Ascending aorta (tissue), 2 donors: ENCODE measurements at places on chromosomes 7 and 10. TPM values are rescaled to one million over a fixed set of nuclear protein-coding genes. Genes with fewer than 3 reads are reported as not detected.

- no peak overlapping the region for H3K27ac ChIP-seq
- no peaks in the 10 kb centered on the region for H3K27me3 ChIP-seq
- H3K36me3 ChIP-seq = no peaks in the 10 kb centered on the region
- no peak for DNase-seq
- H3K4me1 ChIP-seq = peaks cover 6% of the 10 kb centered on the region
These were observed 306.6 kb upstream of the ZMIZ1 start for GRCh38 chr10:78762086-78762630.

DNA sequence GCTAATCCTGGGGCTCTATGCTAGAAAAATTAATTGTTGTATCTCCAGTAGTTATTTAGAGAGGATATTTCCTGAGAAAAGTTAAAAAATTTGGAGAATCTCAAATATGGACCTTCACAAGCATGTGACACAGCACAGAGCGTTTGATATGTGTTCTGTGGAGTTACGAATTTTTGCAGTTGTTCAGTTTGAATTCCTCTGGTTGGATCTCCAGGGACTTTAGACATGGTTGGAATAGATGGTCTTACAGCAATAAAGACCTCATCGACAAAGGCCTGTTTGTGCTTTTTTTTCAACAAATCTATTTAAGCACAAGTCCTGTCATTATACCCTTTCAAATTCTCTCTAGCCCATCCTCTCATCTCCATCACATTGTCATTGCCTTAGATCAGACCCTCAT is 138.0 kb downstream of the TES start:
- H3K4me1 ChIP-seq = no peaks in the 10 kb centered on the region
- no peak overlapping the region for H3K27ac ChIP-seq
- no peak overlapping the region for H3K4me3 ChIP-seq
- DNase-seq = no peak
- H3K27me3 ChIP-seq = no peaks in the 10 kb centered on the region
- H3K36me3 ChIP-seq = no peaks in the 10 kb centered on the region

GRCh38 chr10:13496164-13496563 is 32.6 kb downstream of the BEND7 start:
- DNase-seq = no peak
- H3K36me3 ChIP-seq = peaks cover 4% of the 10 kb centered on the region
- H3K4me3 ChIP-seq = no peak overlapping the region

GRCh38 chr10:98587156-98587837 is 140.6 kb upstream of the HPS1 start:
- H3K36me3 ChIP-seq = no peaks in the 10 kb centered on the region
- H3K27ac ChIP-seq = no peak overlapping the region
- no peak overlapping the region for H3K4me3 ChIP-seq

DNA sequence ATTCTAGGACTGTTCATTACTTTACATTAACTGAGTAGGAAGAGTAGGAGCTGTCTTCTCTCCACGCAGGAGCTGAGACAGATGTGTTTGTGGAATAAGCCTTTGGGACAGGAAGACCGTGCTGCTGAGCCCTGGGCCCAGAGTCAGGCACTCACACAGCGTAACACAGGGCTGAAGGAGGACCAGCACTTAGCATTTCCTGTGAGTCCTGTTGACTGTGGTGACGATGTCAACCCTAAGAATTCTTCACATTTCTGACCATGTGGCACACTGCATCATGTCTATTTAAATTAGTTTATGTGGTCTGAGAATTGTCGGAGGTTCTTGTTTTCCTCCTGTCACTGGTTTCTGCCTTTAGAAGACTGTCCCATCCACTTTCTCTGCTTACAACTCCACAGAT is 117.2 kb downstream of the PIP4K2A start:
- no peaks in the 10 kb centered on the region for H3K36me3 ChIP-seq
- H3K27me3 ChIP-seq = no peaks in the 10 kb centered on the region

GRCh38 chr10:117273980-117274379 is 33.1 kb downstream of the SLC18A2 start:
- DNase-seq = no peak
- H3K27ac ChIP-seq = no peak overlapping the region
- no peaks in the 10 kb centered on the region for H3K4me1 ChIP-seq
- no peak overlapping the region for H3K4me3 ChIP-seq

GRCh38 chr7:139821349-139822105 is 7.5 kb upstream of the TBXAS1 start:
- no peaks in the 10 kb centered on the region for H3K27me3 ChIP-seq
- H3K36me3 ChIP-seq = no peaks in the 10 kb centered on the region
- no peak overlapping the region for H3K27ac ChIP-seq

DNA sequence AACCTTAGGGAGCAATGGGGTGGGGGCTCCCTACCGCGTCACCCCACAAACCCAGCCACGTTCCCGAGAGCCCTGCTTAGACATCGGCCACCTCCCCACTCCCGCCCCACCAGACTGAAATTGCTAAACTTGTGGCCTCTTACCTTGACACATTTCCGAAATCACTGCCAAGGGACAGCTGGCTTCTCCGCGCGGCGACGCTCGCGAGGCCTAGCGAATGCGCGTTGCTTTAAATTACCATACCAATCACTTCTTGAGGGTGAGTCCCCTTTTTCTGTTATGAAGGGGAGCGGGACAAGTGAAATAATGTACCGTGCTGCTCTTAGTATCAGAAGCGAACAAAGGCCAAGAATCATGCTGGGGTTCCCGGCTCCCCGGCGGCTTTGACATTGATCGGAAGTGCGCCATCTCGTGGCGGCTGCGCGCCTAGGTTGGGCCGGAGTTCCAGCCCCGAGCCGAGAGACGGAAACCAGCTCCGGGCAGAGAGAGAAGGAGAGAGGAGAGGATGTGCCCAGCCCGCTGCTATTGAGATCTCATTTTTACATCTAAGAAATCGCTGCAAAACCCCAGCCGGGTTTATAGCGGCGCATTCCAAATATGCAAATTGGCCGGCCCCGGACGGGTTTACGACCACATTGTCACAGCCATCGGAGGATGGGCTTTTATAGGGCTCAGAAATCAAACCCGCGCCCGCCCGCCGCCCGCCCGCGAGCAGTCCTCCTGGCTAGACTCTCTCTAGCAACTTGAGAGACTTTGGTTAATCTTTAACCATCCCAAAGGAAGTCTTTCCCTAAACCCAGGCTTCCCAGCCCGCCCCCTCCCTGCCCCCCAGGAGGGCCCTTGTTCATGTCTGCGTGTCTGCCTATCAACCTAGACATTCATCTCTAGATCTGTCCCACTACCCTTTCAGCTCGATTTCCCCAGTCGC is 5.3 kb downstream of the HOXA11 start:
- peaks cover 26% of the 10 kb centered on the region for H3K27me3 ChIP-seq
- H3K36me3 ChIP-seq = no peaks in the 10 kb centered on the region
- H3K4me3 ChIP-seq = peak overlapping the region; percentile 22
- DNase-seq = no peak
- peaks cover 15% of the 10 kb centered on the region for H3K4me1 ChIP-seq

DNA sequence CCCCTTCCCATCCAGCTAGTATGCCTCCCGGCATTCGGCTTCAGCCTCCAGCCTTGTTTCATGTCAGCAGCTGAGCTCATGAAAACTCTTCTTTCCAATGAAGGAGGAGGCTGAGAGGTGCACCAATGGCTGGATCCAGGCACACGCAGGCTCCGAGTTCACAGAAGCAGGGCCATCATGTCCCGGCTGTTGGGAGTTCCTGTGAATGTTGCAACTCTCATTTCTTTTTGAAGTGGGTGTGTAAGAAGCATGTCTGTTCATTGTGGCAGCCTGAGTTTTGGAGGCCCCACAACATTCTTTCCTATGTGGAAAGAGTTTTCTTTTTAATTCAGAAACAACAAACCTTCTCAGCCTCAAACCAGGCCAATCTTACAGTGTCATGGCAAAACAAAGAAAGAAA is 89.7 kb downstream of the PTPRE start:
- no peak overlapping the region for H3K4me3 ChIP-seq
- H3K27ac ChIP-seq = no peak overlapping the region
- H3K36me3 ChIP-seq = no peaks in the 10 kb centered on the region

DNA sequence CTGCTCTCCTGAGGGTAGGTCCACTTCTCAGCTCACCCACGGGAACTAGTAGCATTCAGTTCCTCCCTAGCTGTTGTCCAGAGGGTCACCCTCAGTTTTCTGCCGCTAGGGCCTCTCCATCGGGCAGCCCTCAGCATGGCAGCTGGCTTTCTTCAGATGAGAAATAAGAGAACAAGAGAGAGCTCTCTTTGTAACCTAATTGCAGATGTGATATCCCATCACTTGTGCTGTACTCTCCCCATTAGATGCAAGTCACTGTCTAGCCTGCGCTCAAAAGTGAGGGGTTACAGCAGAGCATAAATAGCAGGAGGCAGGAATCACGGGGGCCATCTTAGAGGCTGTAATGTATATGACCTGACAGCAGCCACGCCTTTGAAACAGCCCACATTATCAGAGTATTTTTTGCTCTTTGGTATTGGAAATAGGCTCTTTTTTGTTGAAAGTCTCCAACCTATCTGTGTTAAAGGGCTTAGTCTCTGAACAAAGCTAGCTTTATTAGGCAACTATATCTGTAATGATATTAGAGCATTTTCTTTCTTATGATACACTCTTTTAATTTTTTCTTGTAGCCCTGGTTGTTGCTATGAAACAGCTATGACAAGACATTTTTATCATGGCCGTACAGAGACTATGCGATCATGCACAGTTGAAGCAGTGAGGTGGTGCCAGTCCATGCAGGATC is 45.7 kb downstream of the CROT start:
- no peak overlapping the region for H3K4me3 ChIP-seq
- no peak for DNase-seq
- H3K27ac ChIP-seq = no peak overlapping the region
- H3K4me1 ChIP-seq = no peaks in the 10 kb centered on the region
- H3K27me3 ChIP-seq = no peaks in the 10 kb centered on the region

DNA sequence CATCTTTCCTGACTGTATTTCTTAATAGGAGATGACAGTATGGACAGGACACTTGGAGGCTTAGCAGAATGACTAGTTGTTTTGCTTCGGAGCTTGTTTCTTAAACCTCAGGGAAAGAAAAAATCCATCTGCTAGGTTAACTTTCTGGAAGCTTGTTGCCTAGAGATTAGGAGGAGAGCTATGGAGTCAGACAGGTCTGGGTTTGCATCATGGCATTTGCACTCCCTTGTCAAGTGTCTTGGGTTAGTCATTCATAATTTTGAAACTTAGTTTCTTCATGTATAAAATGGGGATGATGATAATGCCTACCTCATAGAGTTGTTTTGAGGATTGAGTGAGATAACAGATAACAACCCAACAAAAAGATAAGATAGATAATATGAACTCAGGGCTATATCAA is 231.5 kb downstream of the STK31 start:
- no peak overlapping the region for H3K4me3 ChIP-seq
- H3K27ac ChIP-seq = no peak overlapping the region
- H3K4me1 ChIP-seq = no peaks in the 10 kb centered on the region
- no peaks in the 10 kb centered on the region for H3K27me3 ChIP-seq

GRCh38 chr10:124591123-124591495 is 129.5 kb downstream of the LHPP start:
- no peaks in the 10 kb centered on the region for H3K36me3 ChIP-seq
- H3K27me3 ChIP-seq = no peaks in the 10 kb centered on the region
- H3K4me1 ChIP-seq = peaks cover 20% of the 10 kb centered on the region
- no peak overlapping the region for H3K4me3 ChIP-seq
- no peak overlapping the region for H3K27ac ChIP-seq
- no peak for DNase-seq

DNA sequence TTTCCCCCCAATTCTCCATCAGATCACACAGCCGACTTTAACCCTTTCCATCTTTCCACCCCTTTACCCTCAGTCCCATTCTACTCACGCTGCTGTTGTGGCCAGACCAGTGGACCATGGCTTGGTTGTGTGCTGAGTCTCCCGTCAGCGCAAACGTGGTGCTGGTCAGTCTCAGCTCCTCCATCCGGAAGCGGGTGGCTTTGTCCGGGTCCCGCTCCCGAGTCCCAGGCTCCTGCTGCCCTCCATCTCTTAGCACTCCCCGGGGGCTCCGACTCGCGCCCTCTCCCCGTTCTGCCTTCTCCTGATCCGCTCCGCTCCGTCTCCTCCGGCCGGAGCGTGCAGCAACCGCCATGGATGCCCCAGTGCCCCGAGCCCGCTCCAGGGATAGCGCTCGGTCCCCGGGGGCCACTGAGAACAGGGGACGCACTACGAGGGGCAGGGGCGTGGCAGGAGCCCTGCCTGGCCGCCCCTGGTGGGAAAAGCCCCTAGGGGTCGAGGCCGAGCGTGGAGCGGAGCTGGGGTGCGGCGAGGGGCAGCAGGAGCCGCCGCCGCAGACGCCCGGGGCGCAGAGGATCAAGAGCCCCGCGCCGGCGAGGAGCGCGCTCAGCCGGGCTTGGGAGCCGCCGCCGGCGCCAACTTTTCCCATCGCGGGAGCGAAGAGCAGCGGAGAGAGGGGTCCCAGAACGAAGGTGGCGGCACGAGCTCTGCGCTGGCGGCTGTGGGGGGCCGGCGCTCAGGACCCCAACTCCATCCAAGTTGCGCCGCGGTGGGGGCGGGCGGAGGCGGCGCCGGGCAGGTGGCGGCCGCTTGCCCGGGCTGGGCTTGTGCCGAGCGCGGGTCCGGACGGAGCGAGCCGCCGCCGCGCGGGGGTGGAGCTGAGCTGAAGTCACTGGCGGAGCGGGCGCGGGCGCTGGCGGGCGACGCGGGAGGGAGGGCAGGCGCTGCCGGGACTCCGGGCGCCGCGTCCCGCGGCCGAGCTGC is at the start of gene SORCS1:
TSS of gene SORCS1 (minus strand) at position 826 of the 981 bp plus-strand sequence.
- H3K4me3 ChIP-seq = peak within 1 kb of the TSS; percentile 44
- no peaks in the 10 kb centered on the region for H3K27me3 ChIP-seq
- no peak for DNase-seq
- no peaks in the 10 kb centered on the region for H3K4me1 ChIP-seq

- H3K27ac ChIP-seq = no peak overlapping the region
- no peaks in the 10 kb centered on the region for H3K36me3 ChIP-seq
- H3K27me3 ChIP-seq = no peaks in the 10 kb centered on the region
- no peaks in the 10 kb centered on the region for H3K4me1 ChIP-seq
- H3K4me3 ChIP-seq = no peak overlapping the region
- DNase-seq = no peak
These were observed 323.1 kb downstream of the PCLO start for GRCh38 chr7:82839555-82839954.

DNA sequence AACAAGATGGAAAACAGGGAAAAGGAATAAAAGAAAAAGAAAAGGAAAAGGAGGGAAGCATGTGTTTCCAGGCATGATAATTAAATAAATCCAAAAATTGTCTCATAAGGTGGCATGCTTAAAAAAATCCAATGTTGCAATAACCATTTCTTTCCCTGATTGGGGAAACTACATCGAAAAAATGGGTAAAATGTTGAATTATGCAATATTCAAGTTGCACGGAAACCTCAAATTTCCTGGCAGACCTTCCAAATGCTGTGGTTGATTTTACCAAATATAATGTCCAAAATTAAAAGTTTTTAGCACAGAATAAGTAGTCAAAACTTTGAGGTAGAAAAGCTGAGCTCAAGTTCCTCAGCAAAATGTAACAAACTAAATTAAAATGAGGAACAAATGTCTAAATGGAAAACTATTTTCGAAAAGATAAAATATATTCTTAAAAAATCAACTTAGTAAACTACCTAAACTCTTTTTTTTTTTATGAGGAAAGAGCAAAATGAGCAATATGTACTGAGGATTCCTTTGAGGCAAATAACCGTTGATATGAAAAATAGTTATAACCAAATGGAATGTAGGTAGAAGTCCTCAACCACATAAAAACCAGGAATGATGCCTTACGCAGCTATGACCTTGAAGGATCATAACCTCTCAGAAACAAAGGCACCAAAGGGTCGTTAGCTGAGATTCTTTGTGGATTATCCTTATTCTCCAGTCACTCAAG is 52.6 kb downstream of the MACC1 start:
- no peak for DNase-seq
- no peaks in the 10 kb centered on the region for H3K27me3 ChIP-seq
- H3K36me3 ChIP-seq = no peaks in the 10 kb centered on the region

NCF1 gene
- 4.0 TPM for total RNA-seq

ETV1 gene
- 5.3 TPM for total RNA-seq

BRI3 gene
- total RNA-seq = 61.6 TPM

MUC3A gene
- total RNA-seq = not detected
